Inflammatory macrophage (primary cell): ENCODE measurements at places on chromosomes 4 and X.

GRCh38 chrX:88439935-88440334 is 307.1 kb upstream of the CPXCR1 start:
- no peak for DNase-seq

GRCh38 chr4:32931475-32931874 is 2211.3 kb downstream of the PCDH7 start:
- no peak for DNase-seq

DNA sequence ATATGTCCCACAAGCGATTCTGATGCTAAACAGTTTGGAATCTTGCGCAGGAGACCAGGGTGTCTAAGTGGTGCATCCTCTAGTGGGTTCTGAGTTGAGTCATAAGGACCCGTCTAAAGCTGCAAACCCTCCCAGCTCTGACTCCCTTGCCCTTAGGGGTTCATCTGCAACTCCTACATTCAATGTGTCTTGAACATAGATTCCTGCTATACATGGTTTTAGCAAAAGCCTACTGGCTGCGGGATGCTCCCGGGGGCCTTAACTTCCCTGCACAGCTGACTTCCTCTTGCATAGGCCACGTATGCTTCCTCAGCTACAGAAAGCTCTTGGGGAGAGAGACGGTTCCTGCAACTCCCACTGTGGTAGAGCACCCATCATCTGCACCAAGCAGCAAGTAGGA is 236.7 kb downstream of the EVC2 start:
- DNase-seq, result no peak

DNA sequence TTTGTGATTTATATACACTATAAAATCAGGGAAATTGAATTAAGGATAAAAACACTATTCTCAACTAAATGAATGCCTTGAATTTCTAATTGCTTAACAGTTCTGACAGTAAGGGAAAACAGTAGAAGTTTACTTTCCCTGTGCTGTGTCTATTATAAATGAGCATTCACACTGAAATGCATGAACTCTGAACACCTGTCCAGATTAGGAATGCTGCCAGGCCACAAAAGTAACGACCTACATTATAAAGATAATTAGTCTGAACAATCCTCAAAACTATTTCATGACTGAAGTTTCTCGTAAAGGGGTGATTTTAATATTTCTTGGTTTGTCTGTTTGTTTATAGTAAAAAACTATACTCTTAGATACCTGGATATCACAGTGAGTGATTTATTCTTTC is 2.0 kb downstream of the NDST3 start:
- DNase-seq, result no peak

DNA sequence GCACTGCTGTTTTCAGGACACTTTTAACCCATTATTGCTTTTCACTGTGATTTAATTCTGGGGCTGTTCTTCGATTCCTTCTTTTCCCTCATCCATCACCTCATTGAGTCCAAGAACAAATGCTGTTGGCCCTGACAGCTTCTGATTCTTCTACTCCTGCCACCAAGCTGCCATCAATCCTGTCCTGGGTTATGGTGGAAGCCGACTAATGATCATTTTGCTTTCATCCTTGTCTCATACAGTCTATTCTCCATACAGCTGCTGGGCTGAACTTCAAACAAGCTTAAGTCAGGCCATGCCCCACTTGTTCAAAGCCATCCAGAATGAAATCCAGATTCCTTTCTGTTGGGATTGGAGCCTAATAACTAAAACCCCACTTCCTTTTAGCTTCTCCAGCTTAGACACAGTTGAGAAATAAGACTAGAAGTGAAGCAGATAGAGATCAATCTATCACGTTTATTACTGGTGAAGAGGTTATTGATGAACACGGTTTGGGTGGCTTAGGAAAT is 161.9 kb downstream of the STK32B start:
- no peak for DNase-seq

DNA sequence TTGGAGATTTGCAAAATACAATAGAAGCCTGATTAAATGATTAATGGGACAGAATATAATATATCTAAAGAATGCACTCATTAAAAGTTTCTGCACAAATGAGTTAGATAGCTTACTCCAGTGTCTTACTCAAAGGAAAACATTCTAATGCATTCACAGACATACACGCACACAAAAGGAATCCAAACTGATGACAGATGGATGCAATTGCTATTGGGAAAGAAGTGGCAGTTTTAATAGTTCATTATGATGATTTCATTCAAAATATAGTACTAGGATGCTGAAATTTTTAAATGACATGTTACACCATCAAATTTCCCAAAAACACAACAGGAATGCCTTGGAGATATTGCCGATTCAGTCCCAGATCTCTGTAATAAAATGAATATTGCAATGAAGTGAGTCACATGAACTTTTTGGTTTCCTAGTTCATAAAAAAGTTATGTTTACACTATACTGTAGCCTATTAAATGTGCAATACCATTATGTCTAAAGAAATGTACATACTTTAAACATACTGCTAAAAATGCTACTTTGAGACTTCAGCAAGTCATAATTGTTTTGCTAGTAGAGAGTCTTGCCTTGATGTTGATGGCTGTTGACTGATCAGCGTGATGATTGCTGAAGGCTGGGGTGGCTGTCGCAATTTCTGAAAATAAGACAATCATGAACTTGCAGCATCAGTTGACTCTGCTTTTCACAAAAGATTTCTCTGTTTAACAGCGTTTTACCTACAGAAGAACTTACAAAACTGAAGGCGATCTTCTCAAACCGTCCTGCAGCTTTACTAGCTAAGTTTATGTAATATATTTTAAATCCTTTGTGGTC is 45.6 kb downstream of the BBS12 start:
- DNase-seq, result no peak

GRCh38 chr4:77235289-77235854 is 78.4 kb downstream of the CCNG2 start:
- DNase-seq, result no peak

DNA sequence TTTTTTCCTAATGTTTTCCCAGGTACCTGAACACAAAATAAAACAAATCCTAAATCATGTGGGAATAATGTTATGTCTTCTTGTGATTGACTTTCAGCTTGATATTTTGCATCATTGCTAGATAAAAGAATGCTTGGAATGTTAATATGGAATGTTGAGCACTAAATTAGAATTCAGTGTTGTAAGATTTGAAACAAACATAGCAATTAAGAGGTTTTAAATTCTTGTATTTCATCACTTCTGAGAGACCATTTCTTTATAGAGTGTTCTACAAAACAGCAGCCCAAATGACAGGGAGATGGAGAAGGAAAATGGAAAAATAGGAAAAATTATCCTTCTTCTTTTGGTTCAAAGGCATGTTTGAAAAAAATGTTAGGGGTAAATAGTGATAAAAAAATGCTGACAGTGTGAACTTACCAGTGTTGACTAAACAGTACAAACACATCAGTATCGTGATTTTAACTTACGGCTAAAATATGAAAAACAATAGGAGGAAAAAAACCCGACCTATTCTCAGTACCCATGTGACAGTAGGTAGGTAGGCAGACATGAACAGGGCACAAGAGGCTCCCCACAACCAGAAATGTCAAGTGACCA is 102.6 kb upstream of the PDE5A start:
- no peak for DNase-seq

DNA sequence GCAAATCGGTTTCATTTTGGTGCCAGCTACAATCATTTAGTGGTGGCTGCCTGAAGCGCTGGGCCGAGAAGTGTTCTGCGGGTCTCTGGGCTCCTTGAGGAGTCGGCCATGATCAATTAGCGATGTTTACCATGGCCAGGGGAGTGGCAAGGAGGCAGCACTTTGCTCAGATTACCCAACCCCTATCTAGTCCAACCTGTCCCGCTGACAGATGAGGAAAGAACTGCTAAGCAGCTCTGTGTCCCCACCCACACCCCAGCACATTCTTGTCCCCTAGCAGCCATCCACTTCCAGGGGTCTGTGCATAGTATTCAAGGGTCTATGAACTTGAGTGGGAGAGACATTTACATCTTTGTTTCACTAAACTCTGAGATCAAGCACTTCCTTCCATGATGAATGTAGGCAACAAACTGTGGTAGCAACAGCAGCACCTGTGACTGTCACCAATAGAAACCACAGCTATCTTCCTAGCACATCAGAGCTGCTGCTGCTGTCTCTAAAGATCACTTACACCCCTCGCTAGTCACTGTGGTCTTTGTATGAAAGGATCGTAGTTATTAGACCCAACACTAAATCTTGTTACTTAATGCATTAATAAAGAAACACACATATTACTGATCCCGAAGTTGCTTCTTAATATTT is 331.6 kb downstream of the BCOR start:
- DNase-seq, result no peak

DNA sequence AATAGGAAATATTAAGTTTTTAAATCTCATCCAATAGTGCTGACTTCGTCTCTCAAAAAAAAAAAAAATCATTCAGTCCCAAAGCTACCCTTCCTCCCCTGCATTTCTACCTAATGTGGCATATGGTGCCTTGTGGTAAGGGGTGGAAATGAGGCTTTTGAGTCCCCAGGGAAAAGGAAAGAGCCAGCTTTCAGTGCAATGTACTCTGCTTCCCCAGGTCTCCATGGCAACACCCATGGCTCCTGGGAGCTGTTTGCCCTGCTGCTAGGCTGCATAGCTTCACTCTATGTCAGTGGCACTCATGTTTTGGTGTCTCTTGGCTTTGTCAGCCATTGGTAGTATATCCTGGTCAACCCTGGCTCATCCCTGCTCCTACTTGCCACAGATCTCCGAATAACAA is 175.9 kb downstream of the SLC39A8 start:
- DNase-seq, result no peak

- DNase-seq, result no peak
Observed at GRCh38 chrX:105114554-105115130, 105.9 kb downstream of the TEX13A start.

DNA sequence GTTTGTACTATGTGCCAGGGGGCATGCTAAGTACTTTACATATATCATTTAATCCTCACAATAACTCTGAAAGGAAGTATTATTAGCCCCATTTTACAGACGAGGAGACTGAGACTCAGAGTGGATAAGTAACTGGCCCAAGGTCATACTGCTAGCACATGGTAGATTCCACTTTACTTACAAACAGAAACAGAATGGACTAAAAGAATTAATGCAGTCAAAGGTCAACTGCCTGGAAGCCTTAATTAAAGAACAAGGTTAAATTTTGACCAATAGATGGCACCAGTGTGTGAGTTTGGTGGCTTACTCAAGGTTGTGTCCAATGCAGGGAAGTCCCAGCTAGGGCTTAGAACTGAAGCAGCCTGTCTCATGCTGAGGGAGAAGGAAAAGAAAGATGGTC is 4.7 kb downstream of the RIPPLY1 start:
- peak; percentile 54 for DNase-seq

DNA sequence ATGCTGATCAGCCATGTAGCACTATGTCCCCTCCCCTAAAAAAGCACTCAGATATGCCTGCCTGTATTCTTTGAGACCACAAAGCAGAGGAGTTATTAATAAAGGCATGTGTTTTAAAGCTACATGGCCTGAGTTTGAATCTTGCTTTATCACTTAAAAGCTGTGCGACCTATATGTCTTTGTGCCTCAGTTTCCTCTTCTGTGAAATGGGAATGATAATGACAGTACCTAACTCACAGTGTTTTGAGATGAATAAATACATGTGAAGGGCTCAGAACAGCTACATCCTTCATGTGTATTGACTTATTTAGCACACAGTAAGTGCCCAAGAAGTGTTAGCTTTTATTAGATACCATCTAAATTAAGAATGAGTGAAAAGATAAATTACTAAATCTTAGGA is 180.0 kb downstream of the WDFY3 start:
- no peak for DNase-seq

DNA sequence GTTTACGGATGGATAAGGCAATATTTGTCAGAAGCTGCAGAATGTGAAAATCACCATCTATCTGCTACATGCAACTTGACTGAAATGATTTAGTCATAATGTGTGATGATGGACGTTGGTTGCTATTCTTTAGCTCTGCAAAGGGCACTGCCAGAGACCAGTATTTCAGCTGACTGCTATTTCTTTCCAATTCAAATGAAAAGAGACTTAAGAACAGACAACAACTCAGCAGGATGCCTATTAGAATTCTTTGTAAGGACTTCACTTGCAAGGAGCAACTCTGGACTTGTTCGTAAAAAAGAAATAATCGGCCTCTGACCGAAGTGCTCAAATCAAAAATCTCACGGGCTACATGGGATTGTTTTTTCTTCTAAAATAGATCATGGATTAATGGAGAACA is 262.7 kb downstream of the DHX15 start:
- DNase-seq, result no peak

DNA sequence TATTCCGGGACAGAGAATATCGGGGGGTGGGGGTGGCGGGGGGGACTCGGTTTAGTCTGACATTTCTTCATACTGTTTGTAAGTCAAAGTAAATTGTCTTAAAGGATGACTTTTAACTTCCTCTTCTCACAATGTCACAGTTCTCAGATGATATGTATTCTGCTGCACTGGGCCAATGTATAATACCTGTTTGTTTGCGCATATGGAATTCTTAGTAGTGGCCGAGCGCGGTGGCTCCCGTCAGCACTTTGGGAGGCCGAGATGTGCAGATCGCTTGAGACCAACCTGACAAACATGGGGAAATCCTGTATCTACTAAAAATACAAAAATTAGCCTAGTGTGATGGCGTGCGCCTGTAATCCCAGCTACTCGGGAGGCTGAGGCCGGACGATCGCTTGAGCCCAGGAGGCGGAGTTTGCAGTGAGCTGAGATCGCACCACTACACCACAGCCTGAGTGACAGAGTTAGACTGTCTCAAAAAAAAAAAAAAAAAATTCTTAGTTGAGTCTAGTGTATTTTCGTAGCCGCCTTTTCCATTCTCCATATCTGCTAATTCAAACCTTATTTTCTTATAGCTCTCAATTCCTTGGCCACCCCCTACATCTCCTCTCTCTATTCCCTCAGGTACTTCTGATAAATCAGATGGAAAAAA is 851 bp downstream of the POLR2B start:
- no peak for DNase-seq

DNA sequence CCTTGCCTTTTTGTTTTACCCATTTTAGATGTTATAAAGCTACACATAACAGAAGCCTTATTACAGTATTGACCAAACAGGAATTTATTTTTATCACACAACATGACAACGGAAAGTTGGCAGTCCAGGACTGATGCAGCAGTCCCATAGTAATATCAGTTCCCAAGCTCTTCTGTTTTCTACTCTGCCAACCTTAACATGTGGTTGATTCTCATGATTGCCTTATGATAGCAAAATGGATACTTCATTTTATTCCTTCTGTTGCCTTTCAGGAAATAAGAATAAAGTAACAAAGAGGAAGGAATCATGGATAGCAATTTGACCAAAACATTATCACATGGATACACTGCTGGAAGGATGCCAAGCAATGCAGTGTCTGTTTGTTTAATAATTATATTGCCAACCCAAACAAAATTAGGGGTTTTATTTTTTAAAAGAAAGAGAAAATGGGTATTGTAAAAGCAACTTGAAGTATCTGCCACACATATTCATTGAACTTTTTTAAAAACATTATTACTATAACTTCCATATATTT is 275.7 kb downstream of the STPG2 start:
- no peak for DNase-seq
